ENCODE measurements at places on chromosomes 16 and 17.

DNA sequence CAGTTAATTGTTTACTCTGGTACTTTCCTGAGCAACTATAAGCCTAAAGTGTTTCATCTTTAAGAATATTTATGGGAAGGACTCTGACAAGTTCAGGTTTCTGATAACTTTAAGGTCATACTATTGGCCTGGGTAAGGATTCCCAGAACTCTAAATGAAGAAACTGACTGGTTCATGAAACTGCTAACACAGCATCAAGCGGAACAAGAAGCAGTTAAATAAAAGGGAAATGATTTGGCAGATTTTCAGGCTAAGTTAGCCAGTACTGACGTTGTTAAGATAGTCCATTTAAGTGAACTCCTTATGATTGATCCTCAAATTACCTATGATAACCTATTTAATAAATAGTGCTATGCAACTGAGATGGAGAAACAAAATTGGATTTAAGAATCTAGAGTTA, 101.6 kb upstream of the CES5A start:
- DNase-seq: no peak

DNA sequence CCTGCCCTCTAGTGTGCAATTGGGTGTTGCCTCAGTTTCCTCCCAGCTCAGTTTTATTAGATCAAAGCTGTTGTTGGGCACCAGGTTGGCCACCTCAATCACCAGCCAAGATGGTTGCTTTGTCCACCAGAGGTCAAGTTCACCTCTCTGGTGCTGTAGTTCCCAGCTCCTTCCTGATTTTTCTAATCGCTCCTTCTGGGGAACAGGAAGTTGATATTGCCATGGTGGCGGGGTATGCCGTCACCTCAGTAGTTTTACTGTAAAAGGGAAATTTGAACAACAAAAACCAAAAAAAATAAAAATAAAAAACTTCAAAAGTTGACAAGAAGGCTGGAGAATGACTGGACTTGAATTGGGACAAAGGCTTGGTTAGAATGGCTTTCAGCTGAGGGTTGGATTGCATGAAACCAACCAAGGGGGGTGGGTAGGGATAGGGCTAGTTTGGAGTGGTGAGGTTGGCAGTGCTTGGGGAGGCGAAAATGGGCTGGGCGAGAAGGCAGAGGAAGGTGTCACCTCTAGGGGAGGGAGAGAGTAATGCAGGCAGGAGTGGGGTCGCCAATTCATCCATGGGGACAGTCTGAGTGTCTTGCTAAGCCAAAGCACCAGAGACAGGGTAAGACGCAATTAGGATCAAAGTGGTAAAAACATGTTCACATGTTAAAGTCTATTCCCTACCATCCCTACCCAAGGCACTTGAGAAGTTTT, 6.2 kb downstream of the EFNB3 start:
- no peak for DNase-seq

- DNase-seq: no peak
Measured at GRCh38 chr16:21628772-21629171, 23.6 kb downstream of the IGSF6 start.

DNA sequence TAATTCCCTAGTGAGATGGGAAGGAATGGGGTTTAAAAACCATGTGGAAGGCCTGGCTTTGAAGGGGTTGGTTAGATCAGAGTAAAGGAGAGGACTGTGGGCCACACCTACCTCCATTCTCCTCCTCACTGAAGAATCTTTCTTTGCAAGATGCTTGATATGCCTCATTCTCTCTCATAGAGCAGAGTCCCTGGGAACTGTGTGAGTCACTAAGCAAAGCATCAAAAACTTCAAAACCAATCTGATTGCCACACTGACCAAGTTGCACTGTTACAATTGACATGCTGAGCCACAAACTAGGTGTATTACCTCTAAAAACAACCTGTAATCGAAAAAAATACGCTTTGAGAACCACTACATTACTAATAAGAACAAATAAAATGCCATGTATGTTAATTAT, 2.0 kb downstream of the TUBD1 start:
- no peak for DNase-seq

DNA sequence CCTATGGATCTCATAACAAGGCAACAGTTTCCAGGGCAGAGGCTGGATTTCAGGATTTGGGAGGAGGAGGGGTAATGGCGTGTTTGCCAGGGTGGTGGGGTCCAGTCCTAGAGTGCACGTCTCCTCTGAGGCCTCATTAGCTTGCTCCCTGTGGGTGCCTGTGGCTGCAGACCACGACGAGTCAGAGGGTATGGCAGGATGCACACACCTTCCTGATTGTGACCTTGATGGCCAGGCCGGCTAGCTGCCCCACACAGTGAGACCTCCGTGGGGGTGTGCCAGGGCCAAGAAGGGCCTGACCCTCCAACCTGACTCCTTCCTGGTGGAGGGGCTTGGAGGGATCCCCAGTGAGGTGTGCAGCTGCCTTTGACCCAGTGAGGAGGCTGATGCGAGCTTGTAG, 4.0 kb upstream of the SMTNL2 start:
- no peak for DNase-seq

DNA sequence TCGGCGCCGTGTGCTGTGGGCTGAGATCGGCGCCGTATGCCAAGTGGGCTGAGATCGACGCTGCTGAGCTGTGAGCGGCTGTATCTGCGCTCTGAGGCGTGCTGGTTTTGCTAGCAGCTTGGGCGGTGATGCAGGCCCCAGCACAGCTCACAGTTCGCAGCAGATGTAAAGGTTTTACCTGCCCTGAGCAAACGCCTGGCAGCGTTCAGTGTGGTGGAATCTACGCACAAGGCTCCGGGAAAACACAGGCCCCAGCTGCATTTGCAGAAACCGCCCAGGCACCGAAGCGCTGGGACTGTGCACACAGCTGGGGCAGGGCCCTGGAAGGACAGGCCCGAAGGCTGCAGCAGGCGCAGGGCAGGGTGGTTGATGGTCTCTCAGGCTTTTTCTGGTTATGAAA, 8.0 kb upstream of the ZNF469 start:
- no peak for DNase-seq

DNA sequence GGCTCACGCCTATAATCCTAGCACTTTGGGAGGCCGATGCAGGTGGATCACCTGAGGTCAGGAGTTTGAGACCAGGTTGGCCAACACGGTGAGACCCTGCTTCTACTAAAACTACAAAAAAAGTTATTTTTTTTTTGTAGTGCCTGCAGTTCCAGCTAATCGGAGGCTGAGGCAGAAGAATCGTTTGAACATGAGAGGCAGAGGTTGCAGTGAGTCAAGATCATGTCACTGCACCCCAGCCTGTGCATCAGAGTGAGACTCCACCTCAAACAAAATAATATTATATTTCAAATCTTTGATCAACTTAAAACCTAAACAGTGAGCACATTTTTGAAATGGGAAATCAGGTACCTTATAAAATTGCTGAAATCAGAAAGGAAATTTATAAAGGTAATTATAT, 36.5 kb downstream of the NCOR1 start:
- no peak for DNase-seq

GRCh38 chr16:81784072-81784795, 5.1 kb downstream of the PLCG2 start:
- no peak for DNase-seq

- no peak for DNase-seq
Measured at GRCh38 chr17:48568499-48569239, 9.5 kb downstream of the HOXB4 start.

DNA sequence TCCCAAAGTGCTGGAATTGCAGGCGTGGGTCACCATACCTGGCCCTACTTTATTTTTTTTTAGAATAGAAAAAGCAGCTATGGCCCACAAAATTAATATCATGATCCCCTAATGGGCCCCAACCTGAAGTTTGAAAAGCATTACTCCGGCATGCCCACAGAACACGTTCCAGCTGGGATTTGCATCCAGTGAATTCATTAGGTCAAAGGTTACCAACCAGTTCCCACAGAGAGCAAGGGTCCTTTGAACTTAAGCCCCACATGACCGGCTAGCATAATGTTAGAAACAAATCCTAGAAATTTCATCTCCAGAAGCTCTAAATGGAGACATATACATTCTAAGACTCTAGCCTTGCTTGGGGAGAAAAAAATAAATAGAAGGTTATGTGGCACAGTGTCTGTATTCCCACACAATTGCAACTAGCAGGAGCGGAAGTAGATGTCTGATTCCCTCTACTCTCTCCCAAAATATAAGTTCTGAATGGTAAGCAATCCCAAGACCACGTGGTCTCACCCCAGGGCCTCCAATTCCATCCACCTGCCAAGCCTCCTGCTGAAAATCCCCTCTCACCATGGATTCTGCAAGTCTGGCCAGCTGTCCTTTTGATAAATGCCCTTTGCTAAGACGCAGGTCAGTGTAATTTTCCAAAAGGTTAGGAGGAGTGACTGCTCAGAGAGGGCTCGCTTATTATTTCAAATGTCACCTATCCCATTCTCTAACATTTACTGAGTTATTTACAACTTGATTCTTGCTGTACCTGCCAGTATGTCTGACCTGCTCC, 395.8 kb downstream of the NPIPA8 start:
- no peak for DNase-seq

- DNase-seq: no peak
Measured at GRCh38 chr16:626787-627453, 3.9 kb upstream of the WFIKKN1 start.

Measured in muscle of arm (tissue), 14 donors.